ENCODE measurements at places on chromosomes 2 and 18.

DNA sequence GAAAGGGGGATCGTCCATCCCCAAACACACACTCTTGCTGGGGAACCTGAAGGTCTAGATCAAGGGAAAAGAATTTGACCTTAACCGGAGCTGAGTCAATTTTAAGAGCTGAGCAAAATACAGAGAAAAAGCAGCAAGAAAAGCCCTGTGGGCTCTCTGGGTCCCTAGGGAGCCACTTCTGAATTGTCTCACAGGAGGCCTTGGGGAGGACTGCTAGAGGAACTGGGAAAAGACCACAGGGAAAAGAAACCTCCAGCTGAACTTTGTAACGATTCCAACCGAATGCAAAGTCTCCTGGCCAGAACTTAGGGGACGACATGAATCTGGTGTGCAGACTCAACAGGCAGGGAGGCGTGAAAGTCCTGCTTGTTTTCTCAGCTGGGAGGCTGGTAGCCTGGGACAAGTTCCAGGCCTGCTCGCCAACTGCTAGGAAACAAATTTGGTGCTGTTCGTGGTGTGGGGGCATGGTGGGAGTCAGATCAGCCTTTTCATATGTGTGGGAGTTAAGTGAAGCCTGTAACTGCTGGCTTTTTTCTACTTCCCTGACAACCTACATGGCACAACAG is 644.6 kb upstream of the CNTNAP5 start:
- H3K36me3 ChIP-seq: no peaks in the 10 kb centered on the region
- H3K27me3 ChIP-seq: no peaks in the 10 kb centered on the region
- H3K4me3 ChIP-seq: no peak overlapping the region
- H3K27ac ChIP-seq: no peak overlapping the region
- H3K4me1 ChIP-seq: no peaks in the 10 kb centered on the region

DNA sequence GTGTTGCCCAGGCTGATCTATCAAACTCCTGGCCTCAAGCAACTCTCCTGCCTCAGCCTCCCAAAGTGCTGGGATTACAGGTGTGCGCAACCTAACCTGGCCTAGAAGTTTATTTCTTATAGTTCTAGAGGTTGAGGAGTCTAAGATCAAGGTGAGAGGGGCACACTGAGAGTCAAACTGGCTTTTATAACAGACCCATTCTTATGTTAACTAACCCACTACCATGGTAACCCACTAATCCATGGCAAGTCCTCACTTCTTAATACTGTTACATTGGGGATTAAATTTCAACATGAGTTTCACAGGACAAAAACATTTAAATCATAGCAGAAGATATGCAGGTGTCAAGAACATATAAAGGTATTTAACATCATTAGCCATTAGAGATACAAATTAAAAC is 50.6 kb downstream of the MDH1 start:
- H3K27ac ChIP-seq: no peak overlapping the region
- H3K36me3 ChIP-seq: no peaks in the 10 kb centered on the region
- no peaks in the 10 kb centered on the region for H3K27me3 ChIP-seq
- no peaks in the 10 kb centered on the region for H3K4me1 ChIP-seq
- no peak overlapping the region for H3K4me3 ChIP-seq

DNA sequence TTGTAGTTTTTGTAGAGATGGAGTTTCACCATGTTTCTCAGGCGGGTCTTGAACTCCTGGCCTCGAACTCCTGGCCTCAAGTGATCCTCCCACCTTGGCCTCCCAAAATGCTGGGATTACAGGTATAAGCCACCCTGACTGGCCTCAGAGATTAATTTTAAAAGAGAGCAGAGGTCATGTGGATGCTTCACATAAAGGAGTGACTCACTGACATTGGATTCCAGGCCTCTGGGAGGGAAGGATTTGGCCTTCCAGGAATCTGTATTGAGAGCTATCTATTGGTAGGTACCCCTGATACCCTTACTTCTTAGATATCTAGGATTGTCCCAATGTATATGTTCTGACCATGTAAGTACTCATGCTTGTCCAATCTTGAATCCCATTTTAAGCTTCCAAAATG is 138.4 kb downstream of the FAM161A start:
- peaks cover 4% of the 10 kb centered on the region for H3K27me3 ChIP-seq
- H3K4me1 ChIP-seq: no peaks in the 10 kb centered on the region
- no peak overlapping the region for H3K4me3 ChIP-seq
- H3K36me3 ChIP-seq: no peaks in the 10 kb centered on the region
- no peak overlapping the region for H3K27ac ChIP-seq
- ATAC-seq: no peak

GRCh38 chr2:18422432-18423165 is 137.9 kb downstream of the RDH14 start:
- H3K4me3 ChIP-seq: no peak overlapping the region
- no peaks in the 10 kb centered on the region for H3K4me1 ChIP-seq
- ATAC-seq: no peak
- H3K27ac ChIP-seq: no peak overlapping the region

- no peak overlapping the region for H3K27ac ChIP-seq
- no peak for ATAC-seq
- no peak overlapping the region for H3K4me3 ChIP-seq
- no peaks in the 10 kb centered on the region for H3K36me3 ChIP-seq
These were observed 603.4 kb downstream of the DSC3 start for GRCh38 chr18:30439174-30439573.

- peaks cover 9% of the 10 kb centered on the region for H3K27me3 ChIP-seq
- no peak overlapping the region for H3K4me3 ChIP-seq
- H3K36me3 ChIP-seq: no peaks in the 10 kb centered on the region
- no peaks in the 10 kb centered on the region for H3K4me1 ChIP-seq
- ATAC-seq: no peak
- no peak overlapping the region for H3K27ac ChIP-seq
These were observed 15.8 kb downstream of the M1AP start for GRCh38 chr2:74632209-74632938.

DNA sequence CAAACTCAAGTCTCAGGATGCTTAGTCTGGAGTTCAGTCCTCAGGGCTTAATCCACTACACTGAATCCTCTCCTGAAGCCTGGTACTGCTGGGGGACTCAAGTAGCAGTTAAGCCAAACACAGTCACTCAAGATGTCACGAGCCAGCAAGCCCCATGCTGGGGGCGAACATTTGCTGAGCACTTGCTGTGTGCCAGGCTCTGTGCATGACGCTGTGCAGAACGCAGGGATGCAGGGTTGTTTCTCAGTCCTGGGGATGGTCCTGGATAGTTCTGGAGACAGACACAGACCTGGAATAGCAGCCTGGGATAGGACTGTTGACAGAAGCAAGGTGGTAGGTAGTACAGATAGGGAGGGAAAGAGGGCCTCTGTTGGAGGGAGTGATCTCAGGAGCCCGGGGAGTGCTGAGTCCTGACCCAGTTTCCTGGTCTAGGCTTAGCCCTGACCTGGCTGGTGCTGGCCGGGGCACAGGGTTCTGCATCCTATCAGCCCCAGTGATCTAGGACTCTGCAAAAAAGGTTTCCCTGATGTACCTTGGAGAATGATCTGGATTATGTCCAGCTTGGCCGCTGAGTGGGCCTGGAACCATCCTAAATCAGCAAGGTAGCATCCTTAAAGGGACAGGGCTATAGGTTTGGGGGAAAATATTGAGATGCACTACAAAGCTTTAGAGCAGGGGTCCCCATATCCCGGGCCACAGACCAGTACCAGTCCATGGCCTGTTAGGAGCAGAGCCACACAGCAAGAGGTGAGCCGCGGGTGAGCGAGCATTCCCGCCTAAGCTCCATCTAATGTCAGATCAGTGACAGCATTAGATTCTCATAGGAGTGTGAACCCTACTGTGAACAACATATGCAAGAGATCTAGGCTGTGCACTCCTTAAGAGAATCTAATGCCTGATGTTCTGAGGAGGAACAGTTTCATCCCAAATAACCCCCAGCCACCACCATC is 54.7 kb upstream of the OTOF start:
- ATAC-seq: no peak
- no peaks in the 10 kb centered on the region for H3K36me3 ChIP-seq
- peaks cover 11% of the 10 kb centered on the region for H3K27me3 ChIP-seq
- H3K27ac ChIP-seq: no peak overlapping the region

GRCh38 chr2:230053753-230054478 is 14.8 kb downstream of the SLC16A14 start:
- no peak overlapping the region for H3K27ac ChIP-seq
- H3K4me1 ChIP-seq: no peaks in the 10 kb centered on the region

- H3K27ac ChIP-seq: no peak overlapping the region
- H3K4me1 ChIP-seq: no peaks in the 10 kb centered on the region
- no peak for ATAC-seq
- H3K4me3 ChIP-seq: no peak overlapping the region
These were observed 175.8 kb upstream of the TCF4 start for GRCh38 chr18:55763805-55764204.

- H3K27ac ChIP-seq: no peak overlapping the region
- no peaks in the 10 kb centered on the region for H3K27me3 ChIP-seq
- H3K4me3 ChIP-seq: no peak overlapping the region
- H3K36me3 ChIP-seq: peaks cover 14% of the 10 kb centered on the region
These were observed 26.2 kb downstream of the KLF7 start for GRCh38 chr2:207139552-207139951.

GRCh38 chr2:240893363-240893844 is 2.6 kb downstream of the MAB21L4 start:
- H3K4me3 ChIP-seq: no peak overlapping the region
- H3K36me3 ChIP-seq: no peaks in the 10 kb centered on the region
- no peak for ATAC-seq
- no peak overlapping the region for H3K27ac ChIP-seq
- no peaks in the 10 kb centered on the region for H3K4me1 ChIP-seq

DNA sequence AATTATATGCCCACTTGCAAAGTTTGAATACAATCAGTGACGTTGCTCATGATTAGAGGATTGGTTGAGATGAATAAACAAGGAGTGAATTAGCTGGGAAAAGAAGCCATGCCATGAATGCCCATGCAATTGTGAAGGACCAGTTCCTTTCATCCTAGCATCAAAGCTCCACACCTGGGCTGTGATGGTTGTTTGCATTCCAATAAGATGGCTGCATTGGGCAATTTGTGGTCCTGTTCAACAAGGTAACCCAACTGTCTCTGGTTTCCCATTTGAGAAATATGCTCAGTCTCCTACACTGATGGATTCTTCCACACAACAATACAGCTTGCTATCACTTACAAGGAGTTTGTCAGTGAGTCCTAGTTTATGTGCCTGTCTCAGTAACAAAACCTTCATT is 550.2 kb downstream of the STK39 start:
- H3K36me3 ChIP-seq: no peaks in the 10 kb centered on the region
- H3K27me3 ChIP-seq: no peaks in the 10 kb centered on the region
- no peak overlapping the region for H3K27ac ChIP-seq
- no peak for ATAC-seq
- no peaks in the 10 kb centered on the region for H3K4me1 ChIP-seq

- ATAC-seq: no peak
- peaks cover 24% of the 10 kb centered on the region for H3K4me1 ChIP-seq
- no peaks in the 10 kb centered on the region for H3K27me3 ChIP-seq
These were observed 167.7 kb downstream of the PLCL1 start for GRCh38 chr2:197972061-197972460.

- no peak for ATAC-seq
- no peak overlapping the region for H3K27ac ChIP-seq
- H3K36me3 ChIP-seq: peaks cover 18% of the 10 kb centered on the region
These were observed 9.0 kb downstream of the RNF144A start for GRCh38 chr2:6926071-6926732.

DNA sequence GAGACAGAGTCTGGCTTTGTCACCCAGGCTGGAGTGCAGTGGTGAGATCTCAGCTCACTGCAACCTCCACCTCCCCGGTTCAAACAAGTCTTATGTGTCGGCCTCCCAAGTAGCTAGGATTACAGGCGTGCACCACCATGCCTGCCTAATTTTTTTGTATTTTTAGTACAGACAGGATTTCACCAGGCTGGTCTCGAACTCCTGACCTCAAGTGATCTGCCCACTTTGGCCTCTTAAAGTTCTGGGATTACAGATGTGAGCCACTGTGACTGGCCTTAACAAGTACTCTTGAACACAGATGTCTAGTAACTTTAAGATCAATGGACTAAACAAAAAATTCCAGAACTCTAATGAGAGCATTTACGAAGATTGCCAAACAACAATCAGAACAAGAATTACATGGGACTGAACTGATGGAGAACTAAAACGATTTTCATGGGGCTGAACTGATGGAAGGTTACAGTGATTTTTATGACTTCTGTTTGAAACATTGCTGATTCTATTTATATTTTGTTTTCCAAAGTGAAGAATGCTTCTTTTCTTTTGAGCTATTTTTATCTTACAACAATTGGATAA is 46.5 kb upstream of the ST3GAL5 start:
- no peaks in the 10 kb centered on the region for H3K36me3 ChIP-seq
- peaks cover 3% of the 10 kb centered on the region for H3K4me1 ChIP-seq
- no peaks in the 10 kb centered on the region for H3K27me3 ChIP-seq
- H3K27ac ChIP-seq: no peak overlapping the region

DNA sequence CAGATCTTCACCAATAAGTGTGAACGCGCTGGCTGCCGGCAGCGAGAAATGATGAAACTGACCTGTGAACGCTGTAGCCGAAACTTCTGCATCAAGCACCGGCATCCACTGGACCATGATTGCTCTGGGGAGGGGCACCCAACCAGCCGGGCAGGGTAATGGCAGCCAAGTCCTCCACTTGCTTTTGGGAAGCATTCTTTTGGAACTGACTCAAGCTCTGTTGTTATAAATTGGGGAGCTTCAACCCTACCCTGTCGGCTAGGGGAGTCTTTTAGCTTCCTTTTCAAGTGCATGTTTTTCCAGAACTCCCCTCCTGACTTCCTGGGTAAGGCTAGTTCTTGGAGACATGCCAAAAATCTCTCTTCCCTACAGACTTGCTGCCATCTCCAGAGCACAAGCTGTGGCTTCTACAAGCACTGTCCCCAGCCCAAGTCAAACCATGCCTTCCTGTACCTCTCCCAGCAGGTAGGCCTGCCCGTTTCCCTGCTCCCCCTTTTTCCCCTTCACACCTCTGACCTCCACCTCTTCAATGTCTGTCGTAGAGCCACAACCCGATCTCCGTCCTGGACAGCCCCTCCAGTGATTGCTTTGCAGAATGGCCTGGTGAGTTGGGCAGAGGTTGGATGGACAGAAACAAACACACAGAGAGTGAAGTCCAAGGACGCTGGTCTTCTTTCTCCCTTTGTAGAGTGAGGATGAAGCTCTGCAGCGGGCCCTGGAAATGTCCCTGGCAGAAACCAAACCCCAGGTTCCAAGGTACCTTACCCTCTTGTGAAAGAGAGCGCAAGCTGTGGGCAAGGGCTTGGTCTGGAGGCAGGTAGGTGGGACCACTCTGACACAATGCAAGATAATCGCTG is 1.5 kb downstream of the ZFAND2B start:
- peak overlapping the region; percentile 97 for H3K4me3 ChIP-seq
- H3K27me3 ChIP-seq: no peaks in the 10 kb centered on the region
- ATAC-seq: no peak

Measured in activated T-helper 17 cell treated with anti-CD3 and anti-CD28 coated beads, Interleukin-2, amount 50 U/mL, for 72 hours (primary cell).